SK-N-SH treated with all-trans-retinoic acid at 6 μM for 48 hours (cell line): ENCODE measurements at places on chromosomes 1 and 21.

DNA sequence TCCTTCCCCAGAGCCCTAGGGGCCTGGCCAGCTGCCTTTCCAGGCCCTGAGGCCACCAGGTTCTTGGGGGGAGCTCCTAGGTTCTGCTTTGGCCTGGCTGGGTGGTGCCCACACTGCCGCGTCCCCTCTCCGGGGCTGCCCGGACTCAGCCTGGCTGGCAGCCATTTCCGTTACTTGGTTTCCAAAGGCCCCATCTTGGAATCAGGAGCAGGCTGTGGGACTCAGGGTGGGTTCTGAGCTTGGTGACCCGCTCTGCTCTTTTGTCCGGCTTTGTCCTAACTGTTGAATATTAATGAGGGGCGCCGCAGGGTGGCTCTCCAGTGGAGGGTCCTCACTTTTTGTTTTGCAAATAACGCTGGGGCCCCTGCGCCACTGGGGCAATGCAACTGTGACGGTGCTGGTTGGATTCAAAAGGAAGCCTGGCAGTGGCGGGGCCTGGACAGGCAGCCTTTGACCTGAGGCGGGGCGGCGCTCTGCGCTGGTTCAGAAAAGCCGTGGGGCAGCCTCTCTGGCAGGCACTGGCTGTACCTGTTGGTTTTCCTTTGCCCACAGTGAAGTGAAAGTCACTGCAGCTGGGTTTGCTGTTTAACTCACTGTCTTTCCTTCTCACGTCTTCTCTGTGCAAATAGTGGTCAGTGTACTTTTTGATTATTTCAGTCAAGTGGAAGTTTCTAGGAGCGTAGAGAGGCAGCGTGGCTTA is 20.2 kb downstream of the SKI start:
- ATAC-seq: no peak

GRCh38 chr1:34419663-34420136 is 243.0 kb downstream of the C1orf94 start:
- ATAC-seq: no peak

DNA sequence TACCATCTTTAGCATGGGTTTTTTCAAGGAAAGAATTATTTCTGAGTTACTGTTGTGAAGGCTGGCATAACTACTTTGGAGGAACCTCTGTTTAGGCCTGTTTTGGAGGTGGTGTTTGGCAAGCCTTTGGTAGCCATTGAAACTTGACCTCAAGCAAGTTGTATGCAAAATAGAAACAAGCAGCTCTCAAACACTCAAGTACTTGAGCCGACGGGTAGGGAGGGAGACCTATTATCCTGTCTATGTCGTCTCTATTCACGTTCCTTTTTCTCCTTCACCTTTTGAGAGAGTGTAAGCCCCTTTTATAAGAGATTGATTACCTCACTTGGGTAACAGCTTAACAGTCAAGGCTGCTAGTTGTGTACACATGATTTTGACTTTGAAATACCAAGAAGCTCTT is 878.3 kb upstream of the CXADR start:
- no peak for ATAC-seq

- ATAC-seq: no peak
These were observed 20.4 kb downstream of the SLC26A9 start for GRCh38 chr1:205922806-205923205.

DNA sequence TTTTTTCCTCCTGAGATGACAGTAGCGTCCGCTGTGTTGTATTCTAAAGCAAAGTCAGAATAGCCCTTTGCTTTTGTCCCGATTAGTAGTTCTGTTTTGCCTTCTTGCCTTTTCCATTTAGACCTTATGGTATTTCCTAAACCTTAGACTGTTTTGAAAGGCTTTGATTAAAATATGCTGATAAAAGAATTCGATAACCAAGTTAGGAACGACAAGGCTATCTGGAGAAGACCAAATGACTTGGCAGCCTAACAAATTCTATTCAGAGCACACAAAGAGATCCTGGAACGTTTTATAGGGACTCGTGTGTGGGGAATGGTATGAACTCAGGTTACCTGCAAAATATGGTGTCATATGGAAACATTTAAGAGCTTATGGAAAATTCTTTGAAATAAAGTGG is 42.9 kb downstream of the NFIA start:
- peak; percentile 60 for ATAC-seq

- ATAC-seq: no peak
These were observed 25.1 kb downstream of the SNAP47 start for GRCh38 chr1:227760377-227760776.

DNA sequence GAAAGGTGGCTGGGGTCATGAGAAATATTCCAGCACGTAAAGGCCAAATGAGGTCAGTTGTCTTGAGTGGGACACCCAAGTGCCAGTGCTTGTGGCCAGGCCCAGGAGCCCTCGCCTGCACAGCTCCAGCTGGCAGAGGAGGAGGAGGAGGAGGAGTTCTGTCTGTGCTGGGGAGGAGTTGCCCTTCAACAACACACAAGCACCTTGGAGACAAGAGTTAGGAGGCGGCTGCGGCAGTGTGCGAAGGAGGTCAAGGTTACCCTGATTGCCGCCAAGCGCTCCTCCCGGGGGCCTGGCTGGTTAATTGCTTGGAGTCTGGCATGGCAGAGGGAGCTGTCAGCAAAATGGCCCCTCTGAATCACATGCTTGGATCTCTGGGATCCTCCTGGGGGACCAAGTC is 45.1 kb downstream of the GRIK3 start:
- ATAC-seq: no peak

DNA sequence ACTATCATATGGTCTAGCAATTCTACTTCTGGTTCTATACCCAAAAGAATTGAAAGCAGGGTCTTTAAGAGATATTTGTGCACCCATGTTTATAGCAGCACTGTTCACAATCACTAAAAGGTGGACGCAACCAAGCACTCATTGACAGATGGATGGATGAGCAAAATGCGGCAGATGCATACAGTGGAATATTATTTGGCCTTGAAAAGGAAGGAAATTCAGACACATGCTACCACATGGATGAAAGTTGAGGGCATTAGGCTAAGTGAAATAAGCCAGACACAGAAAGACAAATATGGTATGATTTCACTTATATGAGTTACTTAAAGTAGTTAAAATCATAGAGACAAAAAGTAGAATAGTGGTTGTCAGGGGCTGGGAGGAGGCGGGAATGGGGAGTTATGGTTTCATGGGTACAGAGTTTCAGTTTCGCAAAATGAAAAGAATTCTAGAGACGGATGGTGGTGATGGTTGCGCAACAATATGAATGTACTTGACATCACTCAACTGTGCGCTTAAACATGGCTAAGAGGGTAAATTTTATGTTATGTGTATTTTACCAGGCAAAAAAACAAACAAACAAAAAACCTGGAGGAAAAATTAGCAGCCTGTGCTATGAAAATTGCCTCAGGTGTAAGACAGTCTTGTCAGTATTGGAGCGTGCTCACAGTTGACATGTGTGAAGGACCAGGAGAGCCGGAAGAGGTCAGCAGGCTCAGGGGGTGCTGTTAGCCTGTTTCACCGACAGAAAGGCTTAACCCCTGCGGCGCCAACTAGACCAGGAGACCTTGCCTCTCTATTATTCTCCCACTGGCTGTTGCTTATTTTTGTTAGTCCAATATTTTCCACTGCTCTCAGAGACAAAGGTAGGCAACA is 26.5 kb downstream of the CD247 start:
- ATAC-seq: no peak

- ATAC-seq: no peak
These were observed 13.2 kb downstream of the MX2 start for GRCh38 chr21:41374867-41375533.

DNA sequence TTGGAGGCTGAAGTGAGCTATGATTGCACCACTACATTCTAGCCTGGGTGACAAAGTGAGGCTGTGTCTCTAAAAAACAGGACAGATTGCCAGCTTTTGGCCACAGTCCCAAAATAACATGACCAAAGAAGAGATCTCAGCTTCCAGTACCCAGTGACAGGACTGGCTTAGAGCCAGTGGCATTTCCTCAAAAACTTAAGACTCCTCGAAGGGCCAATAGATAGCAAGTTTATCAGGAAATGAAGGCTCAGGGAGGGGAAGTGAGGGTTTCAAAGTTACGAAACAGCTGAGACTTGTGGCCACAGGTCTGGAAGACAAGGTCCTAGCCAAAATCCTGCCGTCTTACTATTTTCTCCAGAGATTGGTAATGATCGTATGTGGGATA is 6.3 kb upstream of the TMEM39B start:
- peak; percentile 5 for ATAC-seq

- peak; percentile 89 for ATAC-seq
These were observed 275.9 kb upstream of the C1orf105 start for GRCh38 chr1:172144445-172145061.

- ATAC-seq: peak; percentile 87
These were observed 14.9 kb upstream of the IER5 start for GRCh38 chr1:181073638-181074037.
